ENCODE measurements at places on chromosomes 5 and 9.

- no peak for DNase-seq
Observed at GRCh38 chr5:172610643-172611042, 30.4 kb upstream of the NEURL1B start.

DNA sequence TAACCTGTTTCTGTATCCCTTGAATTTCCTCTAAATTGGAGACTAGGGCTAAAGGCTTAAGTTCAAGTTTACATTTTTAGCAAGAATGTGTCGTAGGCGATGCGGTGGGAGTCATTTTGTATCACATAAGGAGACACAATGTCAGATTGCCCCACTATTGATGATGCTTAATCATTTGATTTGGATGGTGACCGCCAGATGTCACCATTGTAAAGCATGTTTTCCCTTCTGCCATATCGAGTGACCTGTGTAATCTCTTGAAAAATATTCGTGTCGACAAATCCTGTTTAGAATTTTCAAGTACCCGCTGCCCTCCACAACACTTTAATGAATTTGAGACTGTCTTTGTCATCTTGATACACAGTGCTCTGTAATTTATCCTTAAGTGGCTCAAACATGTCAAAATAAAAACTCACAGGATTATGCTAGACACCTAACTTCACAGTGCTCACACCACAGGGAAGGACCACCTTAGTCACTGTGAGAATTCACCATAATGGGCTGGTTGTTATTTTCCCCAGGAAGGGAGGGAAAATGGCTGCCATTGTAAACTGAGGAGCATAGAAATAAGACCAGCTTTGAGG is 34.5 kb upstream of the SLC46A2 start:
- DNase-seq, result no peak

GRCh38 chr5:88676637-88677375 is 206.2 kb downstream of the MEF2C start:
- DNase-seq, result no peak

DNA sequence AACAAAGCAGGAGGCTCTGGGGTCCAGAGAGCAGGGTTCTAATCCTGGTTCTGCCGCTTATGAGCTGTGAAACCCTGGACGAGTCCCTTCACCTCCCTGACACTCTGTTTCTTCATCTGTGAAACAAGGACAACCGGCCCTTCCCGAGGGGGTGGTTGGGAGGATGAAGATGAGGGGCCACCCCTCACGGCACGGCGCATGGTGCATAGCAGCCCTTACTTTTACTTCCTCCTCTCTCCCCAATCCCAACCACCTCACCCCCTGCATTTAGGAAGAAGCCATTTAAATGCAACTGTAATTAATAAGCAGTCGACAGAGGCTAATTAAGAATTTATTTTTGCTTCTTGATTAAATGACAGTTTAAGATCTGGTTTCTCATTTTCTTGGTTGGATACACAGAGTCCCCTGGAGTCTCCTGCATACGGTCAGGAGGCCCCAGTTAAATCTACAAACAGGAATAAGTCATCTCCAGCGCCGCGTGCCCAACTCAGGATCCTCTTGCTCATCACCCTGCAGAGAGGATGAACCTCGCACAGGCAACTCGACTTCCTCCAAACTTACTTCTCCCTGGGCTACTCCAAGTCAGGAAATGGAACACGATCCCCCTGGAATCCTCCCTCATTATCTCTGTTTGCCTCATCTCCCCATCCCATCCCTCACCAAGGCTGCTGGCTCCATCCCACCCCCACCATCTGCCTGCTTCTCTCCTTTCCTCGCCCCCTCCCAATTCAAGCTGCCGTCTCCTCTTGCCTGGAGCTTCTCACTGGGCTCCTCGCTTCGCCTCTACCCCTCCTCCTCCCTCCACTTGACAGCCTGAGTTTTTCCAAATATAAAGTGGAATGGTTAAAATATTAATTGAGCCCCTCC is 95.9 kb downstream of the HRH2 start:
- no peak for DNase-seq

DNA sequence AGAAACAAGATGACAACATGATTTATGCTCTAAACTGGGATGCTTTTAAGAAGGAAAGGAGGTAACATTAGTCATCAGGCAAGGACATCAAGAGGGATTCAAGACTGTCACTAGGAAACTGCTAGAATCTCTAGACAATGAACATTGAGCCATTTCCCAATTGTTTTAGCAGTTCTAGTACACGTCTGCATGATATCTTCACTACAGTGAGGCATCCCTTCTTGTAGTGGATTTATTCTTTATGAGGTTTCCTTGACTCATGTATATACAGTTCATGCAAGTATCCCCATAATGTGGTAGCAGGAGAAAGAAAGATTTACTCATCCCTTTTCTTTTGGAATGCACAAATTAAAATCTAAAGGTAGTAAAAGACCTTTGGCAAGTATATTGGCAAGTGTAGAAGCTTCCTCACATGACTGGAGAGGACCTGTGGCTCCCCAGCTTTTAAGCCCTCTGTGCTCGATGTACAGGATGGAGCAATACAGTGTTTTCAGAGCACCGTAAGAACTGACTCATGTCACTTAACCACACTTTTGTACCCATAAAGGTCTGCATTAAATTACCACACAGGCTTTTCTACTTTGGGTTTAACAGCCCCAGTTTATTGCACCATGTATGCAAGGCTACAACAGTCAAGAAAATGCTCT is 335.9 kb downstream of the SEMA5A start:
- DNase-seq, result no peak

DNA sequence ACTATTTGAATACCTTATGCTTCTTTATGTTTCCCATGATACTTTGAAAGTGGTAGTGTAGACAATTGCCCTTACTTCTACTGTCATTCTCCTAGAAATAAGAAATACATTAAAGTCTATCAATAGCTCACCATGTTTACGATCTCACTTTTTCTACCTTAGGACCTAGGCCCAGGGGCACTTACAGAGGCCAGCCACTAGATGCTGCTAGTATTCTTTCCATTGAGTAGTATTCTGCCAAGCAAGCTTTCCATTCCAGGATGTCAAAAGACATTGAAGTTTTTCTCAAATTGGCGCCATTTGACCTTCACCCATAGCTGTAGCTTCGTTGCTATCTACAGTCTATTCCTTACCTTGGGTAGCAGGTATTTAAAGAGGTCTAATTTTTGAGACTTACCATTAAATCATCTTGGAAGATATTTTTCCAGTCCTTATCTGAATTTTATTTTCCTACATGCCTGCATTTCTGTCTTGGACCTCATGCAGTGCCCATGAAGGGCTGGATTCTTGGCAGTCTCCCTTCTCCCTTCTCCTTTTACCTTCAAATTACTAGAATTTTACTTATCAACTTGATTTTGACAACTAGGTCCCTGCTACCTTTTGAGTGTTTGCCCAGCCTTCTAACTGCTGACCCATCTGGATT is 246.0 kb upstream of the NUDT12 start:
- DNase-seq, result no peak

DNA sequence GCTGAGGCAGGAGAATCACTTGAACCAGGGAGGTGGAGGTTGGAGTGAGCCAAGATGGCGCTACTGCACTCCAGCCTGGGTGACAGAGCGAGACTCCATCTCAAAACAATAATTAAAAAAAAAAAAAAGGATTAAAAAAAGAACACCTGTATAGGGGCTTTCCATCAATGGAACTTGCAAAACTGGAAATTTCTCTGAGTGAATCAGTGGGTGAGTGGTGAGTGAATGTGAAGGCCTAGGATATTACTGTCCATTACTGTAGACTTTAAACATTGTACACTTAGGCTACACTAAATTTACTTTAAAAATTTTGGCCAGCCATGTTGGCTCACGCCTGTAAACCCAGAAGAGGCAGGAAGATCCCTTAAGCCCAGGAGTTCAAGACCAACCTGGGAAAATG is 5.7 kb upstream of the RARS1 start:
- DNase-seq, result no peak

Measured in stimulated activated CD4-positive, alpha-beta T cell treated with anti-CD3 and anti-CD28 coated beads, TNF-alpha, amount 100 ng/mL, for 1 hour (primary cell).